ENCODE measurements at places on chromosomes 4 and X.

GRCh38 chr4:133151341-133151690 is 2.2 kb downstream of the PCDH10 start:
- DNase-seq: peak; percentile 39

DNA sequence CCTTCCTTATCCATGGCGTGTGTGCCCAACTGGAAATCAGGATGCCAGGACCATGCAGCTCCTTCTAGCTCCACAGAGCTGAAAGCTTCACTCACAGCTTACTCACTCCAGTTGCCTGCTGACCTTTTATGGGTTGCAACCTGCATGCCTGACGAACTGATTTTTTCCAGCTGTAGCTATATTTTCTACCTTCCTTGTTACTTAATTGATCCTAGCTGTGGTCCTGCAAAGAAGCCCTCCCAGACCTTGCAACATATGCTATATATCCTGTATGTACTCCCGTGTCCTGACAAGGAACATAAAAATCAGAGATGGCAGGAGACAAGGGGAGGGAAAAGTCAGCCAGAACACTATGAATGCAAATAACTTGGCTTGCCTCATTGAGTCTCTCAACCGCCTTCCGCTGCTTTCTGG is 135.3 kb upstream of the LDB2 start:
- no peak for DNase-seq

- DNase-seq: no peak
These were observed 334.6 kb downstream of the PCDH10 start for GRCh38 chr4:133483600-133484246.

- DNase-seq: no peak
These were observed 7.5 kb downstream of the BCOR start for GRCh38 chrX:40090050-40090804.

GRCh38 chrX:109857584-109858228 is 124.6 kb upstream of the ACSL4 start:
- no peak for DNase-seq

DNA sequence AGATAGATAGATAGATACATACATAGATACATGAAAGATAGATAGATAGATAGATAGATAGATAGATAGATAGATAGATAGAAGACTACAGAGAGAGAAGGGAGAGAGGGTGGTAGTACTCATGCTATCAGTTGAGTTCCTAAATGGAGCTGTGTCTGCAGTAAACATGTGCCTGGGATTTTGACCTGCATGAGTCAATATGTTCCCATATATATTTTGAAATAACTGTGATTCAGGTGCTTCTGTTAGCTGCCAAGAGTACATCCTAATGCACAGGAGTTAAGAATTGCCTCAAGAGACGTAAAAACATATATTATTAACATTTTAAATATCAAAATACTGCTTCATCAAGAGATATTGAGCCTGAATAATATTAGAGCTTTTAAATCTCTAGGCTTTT is 379.4 kb downstream of the GRXCR1 start:
- DNase-seq: no peak

- no peak for DNase-seq
These were observed 247.0 kb upstream of the FTHL17 start for GRCh38 chrX:31318866-31319265.

- no peak for DNase-seq
These were observed 38.5 kb downstream of the AGA start for GRCh38 chr4:177403746-177404145.

GRCh38 chr4:90162566-90162965 is 35.4 kb downstream of the CCSER1 start:
- DNase-seq: no peak

- DNase-seq: no peak
These were observed 33.1 kb downstream of the LEF1 start for GRCh38 chr4:108135549-108136209.

DNA sequence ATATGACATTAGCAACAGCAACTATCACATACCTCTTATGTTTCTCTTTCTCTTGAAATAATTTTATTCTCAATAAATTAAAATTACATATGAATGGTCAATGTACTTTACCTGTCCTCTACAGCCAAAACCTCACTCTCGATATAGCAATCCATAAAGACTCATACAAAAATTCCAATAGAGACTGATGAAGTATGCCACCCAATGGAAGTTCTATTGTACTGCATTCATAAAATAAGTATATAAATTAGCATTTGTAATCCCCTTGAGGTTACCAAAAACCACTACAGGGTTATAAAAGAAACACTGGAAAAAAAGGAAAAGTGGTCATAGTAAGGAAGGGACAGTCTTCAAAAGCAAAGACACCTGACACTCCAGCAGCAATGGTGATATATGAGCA is 32.8 kb downstream of the CLDN2 start:
- no peak for DNase-seq

GRCh38 chrX:17768997-17769396 is 31.7 kb downstream of the SCML1 start:
- DNase-seq: no peak

GRCh38 chr4:6239968-6240367 is 29.7 kb upstream of the WFS1 start:
- DNase-seq: no peak

DNA sequence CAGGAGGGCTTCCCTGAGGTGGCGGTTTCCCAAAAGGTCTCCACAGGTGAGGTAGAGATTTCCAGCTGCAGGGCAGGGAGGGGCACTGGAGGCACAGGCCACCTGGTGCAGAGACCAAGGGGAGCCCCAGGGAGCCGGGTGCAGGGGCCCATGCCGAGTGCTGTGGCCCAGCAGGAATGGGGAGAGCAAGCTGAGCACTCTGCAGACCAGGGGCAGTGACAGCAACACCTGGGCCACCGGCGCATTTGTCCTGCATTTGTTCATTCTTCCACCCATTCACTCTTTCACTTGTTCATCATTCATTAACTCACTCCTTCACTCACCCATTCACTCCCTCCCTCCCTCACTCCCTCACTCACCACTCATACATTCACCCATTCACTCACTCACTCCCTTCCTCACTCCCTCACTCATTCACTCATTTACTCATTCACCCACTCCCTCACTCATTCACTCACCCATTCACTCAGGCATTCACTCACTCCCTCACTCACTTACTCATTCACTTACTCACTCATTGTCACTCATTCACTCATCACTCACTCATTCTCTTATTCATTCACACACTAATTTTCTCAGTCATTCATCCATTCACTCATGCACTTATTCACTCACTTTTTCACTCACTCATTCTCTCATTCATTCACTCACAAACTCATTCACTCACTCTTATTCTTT is 16.3 kb downstream of the CPZ start:
- DNase-seq: no peak
